ENCODE measurements at places on chromosomes 4 and X.

- no peak for DNase-seq
Observed at GRCh38 chr4:111546881-111547280, 598.4 kb upstream of the FAM241A start.

DNA sequence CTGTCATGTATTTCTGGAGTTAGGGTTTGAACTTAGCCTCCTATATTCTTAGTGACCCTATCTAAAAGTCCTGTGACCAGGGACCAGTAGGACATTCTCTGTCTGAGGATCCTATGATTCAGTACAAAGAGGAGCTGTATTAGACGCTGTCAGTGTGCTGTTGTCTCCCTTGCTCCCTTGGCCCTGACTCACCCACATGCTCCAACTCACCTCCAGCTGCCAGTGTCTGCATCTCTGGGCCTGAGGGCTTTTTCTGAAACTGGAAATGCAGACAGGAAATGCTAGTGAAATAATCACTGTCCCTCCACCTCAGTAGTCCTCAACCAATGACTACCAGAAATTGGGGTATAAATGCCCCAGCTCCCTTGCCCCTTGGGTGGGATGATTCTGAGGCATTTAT, 535.3 kb upstream of the RPS6KA3 start:
- DNase-seq: no peak

DNA sequence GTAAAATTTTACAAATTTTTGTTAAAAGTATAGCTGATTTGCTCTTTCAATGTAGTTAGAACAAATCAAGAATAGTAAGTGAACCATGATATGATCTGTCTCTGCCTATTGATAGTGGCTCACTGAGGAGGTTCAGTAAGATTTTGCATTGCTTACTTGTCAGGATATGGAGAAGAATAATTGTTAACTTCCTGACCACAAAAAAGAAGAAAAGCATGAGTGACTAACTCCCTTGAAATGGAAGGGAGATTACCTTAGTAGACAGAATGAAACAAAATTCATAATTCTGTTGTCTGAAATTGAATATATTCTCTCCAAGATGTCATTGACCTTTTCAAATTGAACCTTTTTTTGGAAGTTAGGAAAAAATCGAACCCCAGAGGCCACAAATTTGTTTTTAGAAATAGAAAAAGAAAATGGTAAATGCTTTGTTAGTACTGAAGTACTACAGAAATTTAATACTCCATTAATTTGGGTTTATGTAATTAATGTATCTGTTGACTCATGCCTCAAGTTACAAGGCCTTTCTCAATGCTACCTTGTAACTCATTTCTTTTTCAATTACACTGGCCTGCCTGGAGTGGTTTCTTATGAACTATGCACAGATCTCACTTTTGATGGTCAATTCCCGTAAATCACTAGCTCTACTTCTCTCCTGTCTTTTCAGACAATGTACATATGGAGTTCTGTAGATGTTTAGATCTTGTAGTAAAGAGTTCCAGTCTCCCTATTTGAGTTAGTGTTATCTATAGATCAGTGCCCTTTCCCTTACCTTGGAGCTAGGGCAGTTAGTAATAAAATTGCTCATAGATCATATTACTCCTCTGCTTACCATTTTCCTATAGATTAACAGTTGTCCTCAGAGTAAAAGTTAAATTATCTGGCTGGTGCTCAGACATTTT, 139.3 kb downstream of the TLL1 start:
- DNase-seq: no peak

DNA sequence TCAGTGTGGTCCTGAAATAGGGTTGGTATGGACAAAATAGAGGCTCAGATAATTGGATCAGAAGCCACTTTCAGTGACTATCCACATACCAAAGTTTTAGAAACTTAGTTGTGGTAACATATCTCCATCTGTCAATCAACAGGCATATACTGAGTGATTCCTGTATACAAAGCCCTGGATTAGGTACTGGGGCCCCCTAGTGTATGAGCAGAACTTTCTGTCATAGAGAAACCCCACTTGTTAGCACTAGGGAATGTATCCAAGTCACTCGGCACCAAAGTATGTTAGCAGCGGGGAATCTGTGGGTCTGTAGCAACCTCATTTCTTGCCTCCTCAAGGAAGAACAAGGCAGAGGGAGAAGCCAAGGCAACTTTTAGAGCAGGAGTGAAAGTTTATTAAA, 50.7 kb downstream of the MAP7D3 start:
- DNase-seq: no peak

DNA sequence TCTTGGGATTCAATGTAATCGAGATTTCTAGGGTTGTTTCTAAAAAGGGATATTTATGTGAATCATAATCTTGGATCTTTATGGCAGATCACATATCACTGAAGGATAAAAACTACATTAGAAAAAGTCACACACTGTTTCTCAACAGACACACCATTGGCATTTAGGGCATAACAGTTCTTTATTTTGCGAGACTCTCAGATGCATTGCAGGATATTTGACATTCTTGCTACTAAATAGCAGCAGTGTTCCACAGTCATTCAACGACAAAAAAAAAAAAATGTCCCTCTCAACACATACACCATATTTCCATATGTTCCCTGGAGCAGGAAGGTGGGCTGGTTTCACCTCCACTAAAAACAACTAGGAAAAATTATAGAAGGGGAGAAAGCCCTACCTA, 243.4 kb upstream of the PCDH18 start:
- no peak for DNase-seq

DNA sequence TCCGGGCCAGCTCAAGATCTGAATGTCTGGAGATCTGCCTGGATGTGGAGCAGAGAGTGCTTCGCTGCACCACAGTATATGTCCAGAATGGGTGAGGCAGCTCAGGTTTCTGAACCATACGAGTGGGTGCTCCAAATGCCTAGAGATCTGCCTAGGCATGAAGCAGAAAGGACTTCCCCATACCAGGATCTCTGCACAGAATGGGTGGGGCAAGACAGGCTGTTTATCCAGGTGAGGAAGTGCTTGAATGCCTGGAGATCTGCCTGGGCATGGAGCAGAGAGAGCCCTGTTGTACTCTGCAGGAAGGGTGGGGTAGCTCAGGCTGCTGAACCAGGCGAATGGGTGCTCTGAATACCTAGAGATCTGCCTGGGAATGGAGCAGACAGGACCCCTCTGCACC, 45.4 kb upstream of the MAGEC2 start:
- no peak for DNase-seq
